ENCODE measurements at places on chromosomes 7 and 10. TPM values are rescaled to one million over a fixed set of nuclear protein-coding genes. Genes with fewer than 3 reads are reported as not detected.

The RADIL gene
- total RNA-seq: 1.2 TPM

The HGF gene
- 83.4 TPM for total RNA-seq

The FOXP2 gene
- total RNA-seq: 1.2 TPM

The SLC26A4 gene
- total RNA-seq: 0.46 TPM

The CFTR gene
- not detected for total RNA-seq

The OR2A1 gene
- total RNA-seq: under 0.01 TPM

The PTPRN2 gene
- total RNA-seq: under 0.01 TPM

The TMEM236 gene
- total RNA-seq: under 0.01 TPM

The WEE2 gene
- not detected for total RNA-seq

The COL26A1 gene
- total RNA-seq: not detected

The NSMCE4A gene
- total RNA-seq: 23.9 TPM

The ACSM6 gene
- total RNA-seq: not detected

The SYCE1 gene
- total RNA-seq: not detected

The PNLIPRP1 gene
- total RNA-seq: not detected

The MYL7 gene
- total RNA-seq: not detected

The TAS2R4 gene
- total RNA-seq: 1.4 TPM

The EBLN1 gene
- not detected for total RNA-seq

The ANKRD1 gene
- total RNA-seq: 56.1 TPM

The EMX2 gene
- total RNA-seq: 0.59 TPM

The CYP3A7 gene
- 0.30 TPM for total RNA-seq

The GPR15LG gene
- not detected for total RNA-seq

The CAMK2G gene
- total RNA-seq: 23.5 TPM

The ANKRD61 gene
- not detected for total RNA-seq

The OIT3 gene
- under 0.01 TPM for total RNA-seq

All from smooth muscle cell of the umbilical artery (primary cell).